ENCODE measurements at places on chromosomes 13 and 19. TPM values are rescaled to one million over a fixed set of nuclear protein-coding genes. Genes with fewer than 3 reads are reported as not detected.

The GJB6 gene
- total RNA-seq: 6.1 TPM

The PGLYRP2 gene
- total RNA-seq: 0.10 TPM

The NALCN gene
- not detected for total RNA-seq

The ATP7B gene
- total RNA-seq: 0.88 TPM

DNA sequence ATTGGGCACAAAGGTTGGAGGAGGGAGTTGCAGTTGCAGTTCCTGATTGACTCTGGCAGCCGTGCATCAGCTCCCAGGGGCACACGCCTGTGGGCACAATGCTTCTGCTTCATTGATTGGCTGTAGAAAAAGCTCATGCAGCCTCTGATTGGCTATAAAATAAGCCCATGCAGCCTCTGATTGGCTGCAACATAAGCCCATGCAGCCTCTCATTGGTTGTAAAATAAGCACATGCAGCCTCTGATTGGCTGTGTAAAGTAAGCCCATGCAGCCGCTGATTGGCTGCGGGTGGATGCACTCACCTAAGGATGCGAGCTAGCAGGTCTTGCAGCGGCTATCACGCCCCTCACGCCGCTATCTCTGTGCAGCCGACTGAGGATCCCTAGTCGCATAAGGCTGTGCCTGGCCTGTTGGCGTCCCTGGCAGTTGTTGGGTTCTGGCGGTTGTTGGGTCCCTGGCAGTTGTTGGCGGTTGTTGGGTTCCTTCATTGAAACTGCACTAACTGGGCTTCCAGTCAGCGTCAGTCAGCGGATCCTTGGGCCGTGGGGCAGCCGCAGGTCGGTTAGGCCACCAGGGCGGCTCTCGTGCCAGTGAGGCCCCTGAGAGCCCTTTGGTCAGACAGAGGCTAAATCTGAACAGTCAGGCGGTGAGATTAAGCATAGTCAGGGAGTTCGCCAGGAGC lies at the start of gene SIGLECL1:
SIGLECL1 (plus strand) TSS at position 295 of the 682 bp plus-strand sequence. CDS start 12,993 bp downstream, outside the sequence.
- no peak for DNase-seq

DNA sequence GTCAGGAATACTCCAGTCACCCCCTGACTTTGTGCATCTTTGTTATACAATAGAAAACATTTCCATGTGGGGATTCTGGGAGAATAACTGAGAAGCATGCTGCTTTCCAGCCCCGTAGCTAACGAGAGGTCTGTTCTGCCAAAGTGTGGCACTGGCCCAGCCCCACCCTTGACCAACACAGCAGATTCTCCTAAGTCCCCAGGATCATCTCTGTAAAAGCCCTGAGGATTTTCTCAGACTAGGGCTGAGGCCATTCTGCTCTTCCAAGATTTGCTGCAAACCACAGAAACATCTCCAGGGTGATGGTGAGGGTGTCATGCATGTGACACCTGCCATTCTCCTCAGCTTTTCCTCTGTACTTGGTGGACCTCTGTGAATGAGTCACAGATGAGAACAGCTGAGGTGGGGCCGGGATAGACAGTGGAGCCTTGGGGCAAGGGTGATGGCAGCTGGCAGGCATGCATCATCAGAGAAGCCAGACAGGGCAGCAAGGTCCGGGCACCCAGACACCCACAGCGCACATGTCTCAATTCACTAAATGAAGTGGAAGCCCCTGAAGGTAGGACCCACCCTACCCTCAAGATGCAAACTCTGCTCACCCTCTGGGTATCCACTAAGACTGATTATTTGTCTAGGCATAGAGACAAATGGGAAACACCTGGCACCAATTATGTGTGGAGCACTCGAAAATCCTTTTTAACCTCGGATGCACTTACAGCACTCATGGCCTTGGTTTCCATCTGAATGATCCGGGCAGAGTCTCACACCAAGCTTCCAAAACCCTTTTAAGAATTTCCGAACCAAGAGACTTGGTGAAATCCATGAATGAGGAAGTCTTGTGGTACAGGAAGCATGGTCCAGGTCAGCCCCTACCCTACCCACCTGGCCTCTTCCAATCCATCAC lies 20.1 kb upstream of the DOCK9 start:
- no peak for DNase-seq

DNA sequence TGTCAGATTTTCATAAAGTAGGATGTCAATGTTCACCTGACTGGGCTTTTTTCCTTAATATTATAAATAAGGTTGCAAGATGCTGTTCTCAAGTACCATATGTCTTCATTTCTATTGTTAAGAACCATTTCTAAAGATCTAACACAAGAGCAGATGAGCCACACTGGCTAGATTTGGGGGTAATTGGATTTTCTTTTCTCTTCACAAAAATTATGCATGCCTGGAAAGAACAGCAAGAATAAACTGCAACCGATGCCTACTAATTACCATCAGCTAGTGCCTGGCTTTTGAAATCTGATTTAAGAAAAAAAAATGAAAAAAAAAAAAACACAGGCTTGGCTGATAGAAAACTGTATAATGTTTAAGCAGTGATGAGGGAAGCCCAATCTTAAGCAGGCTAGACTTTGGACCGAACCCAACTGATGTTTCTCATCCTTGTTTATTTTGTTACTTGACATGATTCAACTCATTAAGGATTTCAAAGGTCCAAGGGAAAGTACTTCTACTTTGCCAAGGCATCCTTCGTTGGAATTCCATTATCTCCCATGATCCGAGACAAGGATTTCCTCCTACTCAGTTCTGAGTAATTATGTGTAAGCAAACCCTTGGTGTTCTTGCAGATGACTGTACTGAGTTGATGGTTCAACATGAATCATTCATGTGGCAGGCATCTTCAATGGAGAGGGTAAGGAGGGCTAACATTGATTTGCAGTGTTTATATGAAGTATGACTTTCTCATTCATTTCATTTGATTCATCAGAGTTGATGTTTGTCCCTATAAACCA lies 300.5 kb downstream of the SPRY2 start:
- DNase-seq: no peak

GRCh38 chr13:27022571-27023311 lies 148.9 kb downstream of the USP12 start:
- no peak for DNase-seq

- peak; percentile 87 for DNase-seq
Measured at GRCh38 chr19:57559404-57560025, at the start of gene ZNF550. Gene ZNF550 (minus strand): TSS chr19:57559863. CDS start chr19:57559682, 181 bp downstream.
